Urinary bladder (tissue), 4 donors: ENCODE measurements at places on chromosomes 7 and 10. TPM values are rescaled to one million over a fixed set of nuclear protein-coding genes. Genes with fewer than 3 reads are reported as not detected.

The STEAP4 gene
- total RNA-seq: 13.2 TPM

The SGCE gene
- 201 TPM for total RNA-seq

The SEC31B gene
- total RNA-seq: 7.0 TPM

The HPSE2 gene
- total RNA-seq: 48.1 TPM
